Lower lobe of right lung (tissue), 2 donors: ENCODE measurements at places on chromosomes 12 and 14. TPM values are rescaled to one million over a fixed set of nuclear protein-coding genes. Genes with fewer than 3 reads are reported as not detected.

DNA sequence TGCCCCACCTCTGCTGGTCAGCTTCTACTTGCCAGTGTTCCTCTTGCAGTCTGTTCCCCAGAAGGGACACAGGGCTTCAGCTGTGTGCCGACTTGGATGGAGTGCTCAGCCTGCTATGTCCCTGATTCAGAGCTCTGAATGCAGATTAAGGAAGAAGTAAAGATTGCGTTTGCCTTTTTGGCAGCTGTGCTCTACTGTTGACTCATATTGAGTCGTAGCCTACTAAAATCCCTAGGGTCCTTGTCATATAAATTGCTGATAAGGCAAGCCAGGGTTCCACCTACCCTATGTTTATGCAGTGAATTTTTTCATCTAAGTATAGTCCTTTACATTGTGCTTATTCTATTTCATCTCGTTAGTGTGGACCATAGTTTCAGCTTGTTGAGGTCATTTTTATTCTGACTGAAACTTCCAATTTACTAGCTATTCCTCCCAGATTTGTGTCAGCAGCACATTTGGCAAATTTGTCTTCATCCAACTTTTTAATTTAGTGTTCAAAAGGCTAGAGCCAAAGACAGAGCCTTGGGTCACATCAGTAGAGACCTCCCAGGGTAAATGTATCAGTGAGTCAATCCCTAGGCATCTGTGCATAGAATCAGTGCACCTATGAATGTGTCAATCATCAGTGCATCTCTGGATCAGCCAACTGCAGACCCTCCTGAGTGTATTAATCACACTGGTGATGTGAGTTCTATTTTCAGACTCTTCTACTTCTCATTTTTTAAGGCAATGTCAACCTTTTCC lies 31.9 kb downstream of the CACNA1C start:
- H3K4me1 ChIP-seq = peaks cover 3% of the 10 kb centered on the region
- no peaks in the 10 kb centered on the region for H3K36me3 ChIP-seq
- H3K27ac ChIP-seq = no peak overlapping the region
- DNase-seq = no peak
- H3K4me3 ChIP-seq = no peak overlapping the region

- no peaks in the 10 kb centered on the region for H3K36me3 ChIP-seq
- no peak overlapping the region for H3K4me3 ChIP-seq
- H3K4me1 ChIP-seq = peaks cover 15% of the 10 kb centered on the region
- H3K27ac ChIP-seq = no peak overlapping the region
- H3K27me3 ChIP-seq = peaks cover 5% of the 10 kb centered on the region
These were observed 616.4 kb downstream of the MED13L start for GRCh38 chr12:115661112-115661511.

DNA sequence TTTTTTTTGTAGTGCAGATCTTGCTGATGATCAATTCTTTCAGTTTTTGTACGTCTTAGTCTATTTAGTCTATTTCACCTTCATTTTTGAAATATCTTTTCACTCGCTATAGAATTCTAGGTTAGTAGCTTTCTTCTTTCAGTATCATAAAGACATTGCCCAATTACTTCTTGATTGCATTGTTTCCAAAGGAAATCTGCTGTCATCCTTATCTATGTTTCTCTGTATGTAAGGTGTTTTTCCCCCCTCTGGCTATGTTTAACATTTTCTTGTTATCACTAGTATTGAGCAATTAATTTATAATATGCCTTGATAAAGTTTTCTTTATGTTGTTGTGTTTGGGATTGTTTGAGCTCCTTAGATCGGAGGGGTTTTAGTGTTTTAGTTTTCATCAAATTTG lies 171.9 kb downstream of the BMP4 start:
- no peaks in the 10 kb centered on the region for H3K27me3 ChIP-seq
- H3K36me3 ChIP-seq = no peaks in the 10 kb centered on the region
- no peaks in the 10 kb centered on the region for H3K4me1 ChIP-seq
- no peak overlapping the region for H3K4me3 ChIP-seq
- H3K27ac ChIP-seq = no peak overlapping the region

DNA sequence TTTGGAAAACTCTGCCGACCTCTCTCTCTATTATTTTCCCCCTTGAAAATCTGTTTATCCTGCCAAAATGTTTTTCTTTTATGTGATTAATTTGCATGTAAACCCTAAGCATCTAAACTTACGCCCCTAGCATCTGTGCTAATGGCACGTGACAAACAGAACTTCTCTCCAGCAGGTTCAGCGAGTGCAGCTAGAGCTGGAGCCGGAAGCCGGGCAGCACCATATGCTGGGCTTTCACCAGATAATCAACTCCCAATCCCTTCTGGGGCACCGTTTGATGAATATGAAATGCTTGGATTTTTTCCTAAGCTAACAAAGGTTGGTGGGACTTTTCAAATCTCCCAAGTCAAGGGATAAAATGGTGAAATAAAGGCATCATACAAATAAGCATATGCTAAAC lies 667.5 kb upstream of the TMEM132C start:
- H3K4me1 ChIP-seq = no peaks in the 10 kb centered on the region
- H3K36me3 ChIP-seq = no peaks in the 10 kb centered on the region
- no peaks in the 10 kb centered on the region for H3K27me3 ChIP-seq
- DNase-seq = no peak

DNA sequence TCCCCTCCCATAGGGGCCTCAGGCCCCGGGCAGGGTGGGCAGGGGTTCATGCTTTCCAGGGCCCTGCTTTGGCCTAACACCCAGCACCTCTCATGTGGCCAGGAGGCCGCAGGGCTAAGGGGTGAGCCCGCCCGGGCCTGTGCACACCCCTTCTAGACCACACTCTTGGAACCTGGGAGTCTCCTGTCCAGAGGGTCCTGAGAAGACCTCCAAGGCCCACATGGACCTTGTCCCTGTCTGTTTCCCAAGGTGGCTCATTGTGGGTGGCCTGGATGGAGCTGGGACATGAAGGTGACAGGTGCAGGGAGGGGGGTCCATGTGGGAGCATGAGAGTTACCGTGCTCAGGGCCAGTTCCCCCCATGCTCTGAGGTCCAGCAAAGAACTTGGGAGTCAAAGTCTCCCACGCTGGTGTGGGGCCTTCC lies 11.6 kb downstream of the DLK1 start:
- no peak overlapping the region for H3K27ac ChIP-seq
- H3K4me1 ChIP-seq = no peaks in the 10 kb centered on the region
- peaks cover 6% of the 10 kb centered on the region for H3K27me3 ChIP-seq
- no peaks in the 10 kb centered on the region for H3K36me3 ChIP-seq
- no peak for DNase-seq

DNA sequence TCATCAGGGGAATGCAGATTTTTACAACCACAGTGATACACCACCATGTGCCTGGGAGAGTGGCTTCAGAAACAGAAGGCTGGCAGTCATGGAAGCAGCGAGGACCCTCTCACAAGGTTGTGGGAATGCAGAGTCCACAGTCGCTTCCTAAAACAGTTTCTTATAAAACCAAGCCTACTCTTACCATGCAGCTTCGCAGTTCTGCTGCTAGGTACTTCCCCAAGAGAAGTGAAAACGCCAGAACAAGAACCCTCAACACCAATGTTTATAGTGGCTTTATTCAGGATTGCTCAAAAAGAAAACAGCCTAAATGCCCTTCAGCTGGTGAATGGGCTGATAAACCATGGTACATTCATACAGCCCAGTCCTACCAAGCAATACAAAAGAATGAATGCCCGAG lies 87.2 kb downstream of the DDX51 start:
- DNase-seq = no peak
- H3K36me3 ChIP-seq = peaks cover 93% of the 10 kb centered on the region
- H3K27me3 ChIP-seq = no peaks in the 10 kb centered on the region
- H3K27ac ChIP-seq = no peak overlapping the region
- H3K4me3 ChIP-seq = no peak overlapping the region

DNA sequence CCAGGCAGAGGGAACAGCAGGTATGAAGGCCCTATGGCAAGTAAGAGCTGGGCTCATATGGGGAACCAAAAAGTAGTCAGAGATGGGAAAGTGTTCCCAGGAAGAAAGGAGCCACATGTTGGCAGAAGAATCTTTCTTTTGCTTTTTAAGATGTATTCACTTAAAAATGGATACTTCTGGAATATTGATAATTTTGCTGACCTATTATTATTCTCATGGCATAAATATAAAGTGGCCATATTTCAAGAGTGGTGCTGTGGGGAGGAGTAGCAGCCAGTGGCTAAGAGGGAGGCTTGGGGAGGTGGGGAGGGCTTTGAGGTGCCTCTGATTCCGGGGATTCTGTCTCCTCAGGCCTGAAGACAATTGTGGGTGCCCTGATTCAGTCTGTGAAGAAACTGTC lies 108.2 kb downstream of the SCN8A start:
- no peaks in the 10 kb centered on the region for H3K4me1 ChIP-seq
- H3K27me3 ChIP-seq = no peaks in the 10 kb centered on the region
- H3K36me3 ChIP-seq = no peaks in the 10 kb centered on the region
- H3K27ac ChIP-seq = no peak overlapping the region

- no peak overlapping the region for H3K4me3 ChIP-seq
- DNase-seq = no peak
- H3K27me3 ChIP-seq = no peaks in the 10 kb centered on the region
- no peak overlapping the region for H3K27ac ChIP-seq
These were observed 15.4 kb downstream of the PAPLN start for GRCh38 chr14:73252491-73253322.

Gene MGP
- 464 TPM for total RNA-seq
